ENCODE measurements at places on chromosomes 12 and 14.
A peak's percentile ranks its signal among the peaks of the same experiment; 100 is the strongest.

DNA sequence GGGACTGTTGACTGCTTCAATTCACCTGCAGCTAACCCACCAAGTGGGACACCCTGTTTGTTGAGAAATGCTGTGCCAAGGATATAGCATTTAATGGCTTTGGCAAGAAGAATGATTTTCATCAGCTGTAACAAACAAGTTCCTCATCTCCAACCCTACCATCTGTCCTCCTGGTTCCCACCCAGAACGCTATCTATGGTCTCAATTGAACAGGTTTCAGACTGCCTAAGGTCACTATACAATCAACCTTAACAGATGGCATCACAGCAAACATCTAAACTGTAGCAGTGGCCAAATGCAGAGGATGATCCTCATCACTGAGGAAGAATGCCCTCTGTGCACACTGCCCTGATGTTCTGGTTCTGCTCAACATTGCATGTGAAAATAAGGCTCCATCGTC is 546.2 kb upstream of the FOXG1 start:
- no peak for DNase-seq

DNA sequence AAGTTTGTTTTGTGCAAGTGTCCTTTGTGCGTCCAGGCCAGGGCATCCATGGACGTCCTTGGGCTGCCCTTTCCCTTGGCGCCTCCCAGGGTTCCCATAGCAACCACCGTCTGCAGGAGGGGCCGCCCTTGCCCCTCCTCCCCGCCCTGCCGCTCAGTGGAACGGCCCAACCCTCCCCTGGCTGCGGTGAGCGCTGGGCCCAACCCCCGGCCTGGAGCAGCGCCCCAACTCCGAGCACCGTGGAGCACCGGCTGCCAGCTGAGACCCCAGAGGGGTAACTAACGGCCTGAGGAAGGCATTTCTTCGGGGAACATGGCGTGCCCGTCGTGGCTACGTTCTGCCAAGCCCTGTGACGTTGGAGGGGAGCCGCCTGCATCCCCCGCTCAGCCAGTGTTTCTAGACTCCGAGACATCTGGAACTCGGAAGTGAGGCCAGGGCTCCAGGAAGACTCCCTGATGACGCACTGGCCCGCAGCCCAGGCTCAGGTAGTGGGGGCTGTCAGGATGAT is 5.3 kb upstream of the ACACB start:
- peak; percentile 75 for DNase-seq

DNA sequence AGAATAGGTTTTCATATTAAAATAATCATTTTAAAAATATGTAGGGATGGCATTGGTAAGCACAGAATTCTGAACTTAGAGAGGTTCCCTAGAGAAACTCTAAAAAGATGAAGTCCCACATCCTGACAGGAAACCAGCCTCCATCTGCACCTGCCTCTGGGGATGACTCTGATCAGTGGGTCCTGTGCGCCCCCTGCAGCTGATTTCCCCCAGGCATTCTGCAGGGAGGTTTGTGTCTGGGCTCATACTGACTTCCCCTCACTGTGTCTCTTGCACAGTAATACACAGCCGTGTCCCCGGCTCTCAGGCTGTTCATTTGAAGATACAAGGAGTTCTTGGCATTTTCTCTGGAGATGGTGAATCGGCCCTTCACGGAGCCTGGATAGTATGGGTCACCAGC is 602.9 kb downstream of the TMEM121 start:
- no peak for DNase-seq

DNA sequence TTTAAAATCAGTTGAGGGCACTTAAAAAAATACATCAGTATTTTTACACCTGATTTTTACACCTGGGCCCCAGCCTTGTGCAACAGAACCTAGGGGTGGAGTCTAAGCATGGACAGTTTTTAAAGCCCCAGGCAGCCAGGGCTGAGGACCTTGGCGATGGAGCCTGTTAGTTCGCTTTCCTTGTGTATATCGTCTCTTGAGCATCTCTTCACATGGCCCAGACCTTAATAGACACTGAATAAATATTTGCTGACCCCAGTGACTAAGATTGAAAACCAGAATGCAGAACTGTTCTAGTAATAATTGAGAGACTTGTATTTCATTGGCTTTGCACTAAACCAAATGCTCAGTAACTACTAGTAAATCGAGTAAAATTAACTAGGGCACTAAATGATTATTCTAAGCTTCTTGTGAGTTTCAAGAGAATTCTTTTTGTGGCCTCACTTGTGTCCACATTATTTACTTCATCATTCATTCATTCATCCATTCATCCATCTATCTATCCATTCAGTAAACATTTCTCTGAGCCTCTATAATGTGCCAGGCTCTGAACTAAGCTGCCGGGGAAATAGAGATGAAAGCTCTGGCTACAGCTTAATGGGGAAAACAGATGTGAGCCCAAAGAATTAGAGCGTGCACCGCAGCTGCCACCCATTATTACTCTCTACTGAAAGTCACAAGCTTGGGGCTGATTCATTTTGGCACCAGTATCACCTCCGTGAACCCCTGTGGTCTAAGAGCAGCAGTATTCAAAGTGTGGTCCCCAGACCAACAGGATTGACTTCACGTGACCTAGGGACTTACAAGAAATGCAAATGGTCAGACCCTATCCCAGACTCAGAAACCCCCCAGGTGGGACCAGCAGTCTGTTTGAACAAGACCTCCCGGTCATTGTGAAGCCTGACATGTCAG is 30.7 kb upstream of the BCL7A start:
- no peak for DNase-seq

DNA sequence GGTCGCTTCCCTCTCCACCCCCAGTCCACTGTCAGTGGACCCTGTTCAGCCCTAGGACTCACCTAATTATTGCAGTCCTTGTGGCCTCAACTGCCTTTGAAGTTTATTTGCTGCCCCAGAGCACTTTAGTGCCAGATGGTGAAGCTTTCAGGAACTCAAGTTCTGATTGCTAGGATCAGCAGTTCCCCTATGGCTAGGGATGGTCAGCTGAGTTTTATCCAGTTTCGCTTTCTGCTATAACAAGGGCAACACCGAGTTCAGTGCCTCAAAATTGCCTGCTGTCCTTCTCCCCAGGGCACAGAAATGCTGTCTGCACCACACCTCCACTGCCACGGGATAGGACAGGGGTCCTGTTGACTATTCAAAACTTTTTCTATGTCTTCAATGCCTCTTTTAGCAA is 295.0 kb downstream of the GPHN start:
- no peak for DNase-seq

GRCh38 chr14:68513137-68513536 is 279.7 kb downstream of the ZFP36L1 start:
- no peak for DNase-seq

- peak; percentile 70 for DNase-seq
Observed at GRCh38 chr12:49983892-49984291, 11.1 kb downstream of the AQP6 start.

- DNase-seq, result no peak
Observed at GRCh38 chr14:32434880-32435279, 105.8 kb downstream of the AKAP6 start.

GRCh38 chr12:13238204-13238603 is 41.7 kb downstream of the EMP1 start:
- no peak for DNase-seq

- DNase-seq, result no peak
Observed at GRCh38 chr14:57982804-57983634, 117.1 kb upstream of the SLC35F4 start.

- DNase-seq, result no peak
Observed at GRCh38 chr14:92933481-92933880, 10.5 kb downstream of the CHGA start.

GRCh38 chr12:53586745-53587144 is 39.4 kb downstream of the ATF7 start:
- no peak for DNase-seq

DNA sequence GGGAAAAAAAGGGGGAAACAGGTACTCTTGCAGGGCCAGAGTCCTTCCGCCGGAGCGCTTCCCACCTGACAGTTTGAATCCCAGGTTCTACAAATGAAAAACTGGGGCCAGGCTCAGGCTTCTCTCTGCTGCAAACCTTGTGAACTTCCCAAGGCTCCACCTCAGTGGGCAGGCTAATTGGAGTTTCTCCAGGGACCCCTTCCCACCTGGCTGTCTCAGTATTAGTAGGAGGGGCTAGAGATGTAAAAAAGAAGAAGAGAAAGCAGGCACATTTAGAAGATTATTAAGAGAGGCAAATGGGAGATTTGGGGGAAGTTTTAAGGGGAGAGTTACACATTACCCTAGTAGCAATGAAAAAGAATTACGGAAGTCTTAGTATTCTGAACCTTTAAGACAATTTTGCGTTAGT is 20.0 kb upstream of the CLEC2D start:
- DNase-seq, result no peak

DNA sequence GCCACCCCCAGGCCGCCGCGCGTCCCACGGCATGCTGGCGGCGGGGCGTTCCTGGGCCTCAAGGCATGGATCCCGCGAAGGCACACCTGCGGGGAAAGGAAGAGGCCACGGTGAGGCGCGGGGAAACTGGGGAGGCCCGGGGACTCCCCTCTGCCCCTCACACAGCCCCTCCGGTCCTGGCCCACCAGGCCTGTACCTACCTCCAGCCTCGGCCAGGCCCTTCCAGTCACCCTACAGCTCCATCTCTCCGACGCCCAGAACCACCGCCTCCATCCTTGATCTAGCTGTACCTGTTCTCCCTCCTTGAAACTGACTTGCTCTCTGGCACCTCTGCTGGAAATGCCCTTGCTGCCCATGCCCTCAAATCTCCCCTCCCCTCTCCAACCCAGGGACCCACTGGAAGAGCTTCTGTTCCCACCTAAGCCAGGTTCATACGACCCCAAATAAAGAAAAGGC is 1.7 kb downstream of the ANKRD9 start:
- no peak for DNase-seq

- DNase-seq, result no peak
Observed at GRCh38 chr12:14652483-14652882, 43.9 kb downstream of the GUCY2C start.

- DNase-seq, result no peak
Observed at GRCh38 chr14:61628016-61628725, 67.1 kb upstream of the HIF1A start.

GRCh38 chr12:131028587-131029338 is 75.1 kb downstream of the ADGRD1 start:
- DNase-seq, result no peak

DNA sequence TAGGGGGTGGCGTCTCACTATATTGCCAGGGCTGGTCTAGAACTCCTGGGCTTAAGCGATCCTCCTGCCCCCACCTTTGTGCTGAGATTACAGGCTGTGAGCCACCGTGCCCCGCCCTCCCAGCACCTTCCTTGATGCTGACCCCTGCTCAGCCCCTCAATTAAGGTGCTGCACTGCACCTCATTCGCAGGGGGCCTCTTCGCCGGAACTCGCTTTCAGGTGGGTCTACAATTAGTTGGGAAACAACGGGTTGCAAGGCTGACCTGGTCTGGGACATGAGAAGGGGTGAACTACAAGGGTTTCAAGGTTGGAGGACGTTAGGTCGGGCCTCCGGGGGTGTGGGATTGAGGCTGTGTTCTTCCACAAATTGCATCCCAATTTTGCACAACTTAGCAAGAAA is 1.2 kb upstream of the NOP2 start:
- DNase-seq, result no peak

DNA sequence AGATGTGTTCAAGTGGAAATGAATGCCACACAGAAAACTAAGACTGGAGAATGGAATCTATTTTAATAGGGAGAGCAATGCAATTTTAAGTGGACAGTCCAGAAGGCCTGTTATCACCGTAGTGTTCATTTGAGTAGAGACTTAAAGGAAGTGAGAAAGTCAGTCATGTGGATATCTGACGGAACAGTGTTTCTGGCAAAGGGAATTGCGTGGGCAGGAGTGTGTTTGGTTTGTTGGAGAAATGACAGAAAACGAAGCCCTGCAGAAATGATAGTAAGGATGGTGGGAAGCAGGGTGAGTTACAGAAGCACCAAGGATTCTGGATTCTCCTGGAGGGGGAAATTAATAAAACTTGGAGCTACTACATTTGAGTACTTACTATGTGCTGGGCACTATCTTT is 776.6 kb downstream of the MED13L start:
- peak; percentile 6 for DNase-seq

DNA sequence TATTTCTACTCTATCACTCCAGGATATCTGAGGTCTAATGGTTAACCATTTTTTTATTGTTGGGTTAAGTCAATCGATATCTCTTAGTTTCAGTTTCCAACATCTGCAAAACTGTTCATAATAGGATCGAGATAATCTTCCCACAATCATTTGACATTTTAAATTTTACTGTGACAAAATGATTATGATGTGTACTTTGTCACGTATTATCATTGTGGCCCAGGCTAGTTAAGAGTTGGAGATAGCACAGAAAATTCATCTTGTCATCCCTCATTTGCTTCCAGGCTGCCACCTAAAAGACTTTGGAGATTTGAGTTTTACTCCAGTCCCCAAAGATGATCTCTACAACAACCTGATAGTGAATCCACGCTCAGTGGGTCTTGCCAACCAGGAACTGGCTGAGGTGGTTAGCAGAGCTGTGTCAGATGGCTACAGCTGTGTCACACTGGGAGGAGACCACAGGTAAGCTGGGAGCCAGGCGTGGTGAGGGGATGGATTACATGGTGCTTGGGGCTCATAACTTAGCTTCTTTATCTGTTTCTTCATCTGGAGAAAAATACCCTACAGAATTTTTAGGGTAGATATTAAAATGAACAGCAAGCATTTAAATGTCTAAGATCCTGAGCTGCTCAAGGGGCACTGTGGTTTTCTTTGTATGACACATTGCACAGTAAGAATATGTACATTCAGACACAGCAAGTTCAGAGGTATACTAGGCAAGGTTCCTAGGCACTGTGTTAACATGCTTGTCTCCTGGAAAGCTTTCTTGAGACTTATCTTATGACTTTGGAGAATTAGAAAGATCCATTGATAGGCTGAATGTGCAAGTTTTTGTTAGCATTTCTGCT is 22.4 kb downstream of the ARG2 start:
- DNase-seq, result no peak

- DNase-seq, result peak; percentile 57
Observed at GRCh38 chr14:24430682-24431568, 1.2 kb downstream of the KHNYN start.

DNA sequence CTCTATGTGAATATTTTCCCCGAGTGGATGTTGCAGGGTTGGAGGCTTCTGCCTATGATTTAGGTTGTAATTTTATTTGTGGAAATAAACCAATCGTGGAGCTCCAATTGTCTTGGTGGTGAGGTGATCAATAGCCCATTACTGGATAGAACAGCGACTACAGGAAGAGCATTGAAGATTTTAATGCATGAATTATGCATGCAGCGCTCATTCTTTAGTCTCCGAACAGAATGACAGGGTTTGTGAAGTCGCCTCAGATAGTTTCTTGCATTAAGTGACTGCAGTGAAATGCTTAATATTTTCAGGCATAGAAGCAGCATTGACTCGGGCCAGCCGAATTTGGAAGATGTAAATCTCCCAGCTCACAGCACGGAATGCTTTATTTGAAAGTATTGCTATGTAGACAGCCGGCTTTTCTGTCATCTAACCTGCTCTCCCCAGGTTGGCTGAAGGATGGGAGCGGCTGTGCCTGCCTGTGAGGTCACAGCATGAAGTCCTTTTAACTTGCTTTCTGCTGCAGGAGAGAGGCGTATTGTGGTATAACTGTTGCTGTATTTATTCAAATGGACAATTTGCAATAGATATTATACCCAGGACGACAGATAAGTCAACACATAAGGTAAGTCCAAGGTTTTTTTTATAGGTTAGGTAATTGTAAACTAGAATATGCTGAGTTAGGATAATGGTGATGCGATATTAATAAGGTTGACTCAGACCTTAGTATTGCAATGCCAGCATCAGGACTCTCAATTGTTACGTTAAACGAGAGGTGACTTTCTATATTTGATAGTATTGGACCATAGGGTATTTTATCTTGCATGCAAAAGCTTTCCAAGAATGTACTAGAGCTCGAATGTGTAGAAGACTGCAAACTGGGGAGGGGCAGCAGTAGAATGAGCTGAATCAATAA is 135.7 kb downstream of the CNTN1 start:
- no peak for DNase-seq

Data from stromal cell of bone marrow (primary cell).